ENCODE measurements at places on chromosomes 7 and 10. TPM values are rescaled to one million over a fixed set of nuclear protein-coding genes. Genes with fewer than 3 reads are reported as not detected.

CFAP46 gene
- not detected for total RNA-seq

ACBD7 gene
- 2.6 TPM for total RNA-seq

DUS4L gene
- total RNA-seq: 8.1 TPM

ODAD2 gene
- total RNA-seq: not detected

MKI67 gene
- total RNA-seq: 272 TPM

CYP3A5 gene
- not detected for total RNA-seq

- no peak for DNase-seq
These were observed 21.3 kb downstream of the CALML3 start for GRCh38 chr10:5545778-5546710.

DNA sequence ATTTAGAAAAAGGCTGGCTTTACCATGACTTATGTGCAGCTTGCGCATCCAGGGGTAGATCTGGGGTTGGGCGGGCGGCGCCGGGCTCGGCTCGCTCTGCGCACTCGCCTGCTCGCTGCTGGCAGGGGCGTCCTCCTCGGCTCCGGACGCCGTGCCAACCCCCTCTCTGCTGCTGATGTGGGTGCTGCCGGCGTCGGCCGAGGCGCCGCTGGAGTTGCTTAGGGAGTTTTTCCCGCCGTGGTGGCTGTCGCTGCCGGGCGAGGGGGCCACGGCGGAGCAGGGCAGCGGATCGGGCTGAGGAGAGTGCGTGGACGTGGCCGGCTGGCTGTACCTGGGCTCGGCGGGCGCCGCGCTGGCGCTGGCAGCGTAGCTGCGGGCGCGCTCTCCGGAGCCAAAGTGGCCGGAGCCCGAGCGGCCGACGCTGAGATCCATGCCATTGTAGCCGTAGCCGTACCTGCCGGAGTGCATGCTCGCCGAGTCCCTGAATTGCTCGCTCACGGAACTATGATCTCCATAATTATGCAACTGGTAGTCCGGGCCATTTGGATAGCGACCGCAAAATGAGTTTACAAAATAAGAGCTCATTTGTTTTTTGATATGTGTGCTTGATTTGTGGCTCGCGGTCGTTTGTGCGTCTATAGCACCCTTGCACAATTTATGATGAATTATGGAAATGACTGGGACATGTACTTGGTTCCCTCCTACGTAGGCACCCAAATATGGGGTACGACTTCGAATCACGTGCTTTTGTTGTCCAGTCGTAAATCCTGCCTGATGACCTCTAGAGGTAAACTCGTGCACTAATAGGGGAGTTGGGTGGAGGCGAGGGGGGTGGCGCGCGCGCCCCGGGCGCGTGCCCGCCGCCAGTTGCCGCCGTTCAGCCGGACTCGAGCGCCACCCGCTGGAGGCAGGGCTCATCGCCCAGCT, at the start of gene HOXA5:
TSS of gene HOXA5 (minus strand) at position 659 of the 927 bp plus-strand sequence. CDS start at position 585, 74 bp downstream.
- no peak for DNase-seq

GRCh38 chr7:2702594-2702957, 14.6 kb downstream of the AMZ1 start:
- DNase-seq: no peak

DNA sequence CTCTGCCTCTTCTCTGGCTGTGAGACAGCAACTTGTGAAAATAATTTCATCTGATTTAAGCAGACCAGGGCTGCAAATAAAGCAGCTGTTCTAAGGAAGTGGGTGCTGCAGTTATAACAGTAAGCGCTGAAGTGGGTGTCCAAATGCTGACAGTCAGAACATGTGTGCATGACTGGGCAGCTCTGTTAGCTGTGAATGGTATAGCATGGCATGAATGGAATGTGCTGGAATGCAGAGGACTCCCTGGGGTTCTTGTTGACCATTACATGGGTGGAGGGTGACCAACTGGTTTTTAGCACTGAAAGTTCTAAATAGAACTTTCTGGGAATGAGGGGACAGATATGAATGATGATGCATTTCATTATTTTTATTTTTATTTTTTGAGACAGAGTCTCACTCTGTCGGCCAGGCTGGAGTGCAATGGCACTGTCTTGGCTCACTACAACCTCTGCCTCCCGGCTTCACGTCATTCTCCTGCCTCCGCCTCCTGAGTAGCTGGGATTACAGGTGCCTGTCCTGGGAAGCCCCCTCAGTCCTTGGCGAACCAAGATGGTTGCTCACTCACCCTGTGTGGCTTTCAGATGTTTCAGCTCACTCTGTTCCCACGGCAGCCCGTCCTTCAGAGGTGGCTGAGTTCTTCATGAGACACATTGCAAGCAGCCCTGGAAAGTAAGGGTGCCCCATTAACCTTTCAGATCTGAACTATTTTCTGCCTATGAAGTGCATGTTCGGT, 319.8 kb upstream of the PHYHIPL start:
- DNase-seq: no peak

DNA sequence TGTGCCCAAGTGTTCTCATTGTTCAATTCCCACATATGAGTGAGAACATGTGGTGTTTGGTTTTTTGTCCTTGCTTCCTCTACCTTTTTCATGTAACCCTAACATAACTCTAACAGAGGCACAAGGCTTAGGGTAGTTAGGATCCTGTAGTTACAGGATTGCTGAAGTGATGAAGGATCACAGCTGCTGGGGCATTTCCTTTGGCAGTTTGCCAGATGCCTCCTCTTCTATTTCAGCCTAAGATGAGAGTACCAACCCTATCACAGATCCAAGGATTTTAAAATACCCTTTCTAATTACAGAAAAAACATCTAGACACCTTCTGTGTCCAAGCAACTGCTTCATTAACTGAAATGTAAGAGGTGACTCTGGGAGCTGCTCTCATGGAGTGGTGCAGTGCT, 141.7 kb upstream of the COL1A2 start:
- DNase-seq: no peak

GRCh38 chr10:86969421-86970041, 1.2 kb downstream of the ADIRF start:
- DNase-seq: no peak

GRCh38 chr7:98520356-98520951, 96.6 kb upstream of the NPTX2 start:
- no peak for DNase-seq
